ENCODE measurements at places on chromosomes 5 and 9. TPM values are rescaled to one million over a fixed set of nuclear protein-coding genes. Genes with fewer than 3 reads are reported as not detected.

Gene SOX30
- 0.57 TPM for total RNA-seq

Gene ZSWIM6
- total RNA-seq, result 4.3 TPM

Gene PCDHB14
- total RNA-seq, result not detected

Gene FRRS1L
- not detected for total RNA-seq

DNA sequence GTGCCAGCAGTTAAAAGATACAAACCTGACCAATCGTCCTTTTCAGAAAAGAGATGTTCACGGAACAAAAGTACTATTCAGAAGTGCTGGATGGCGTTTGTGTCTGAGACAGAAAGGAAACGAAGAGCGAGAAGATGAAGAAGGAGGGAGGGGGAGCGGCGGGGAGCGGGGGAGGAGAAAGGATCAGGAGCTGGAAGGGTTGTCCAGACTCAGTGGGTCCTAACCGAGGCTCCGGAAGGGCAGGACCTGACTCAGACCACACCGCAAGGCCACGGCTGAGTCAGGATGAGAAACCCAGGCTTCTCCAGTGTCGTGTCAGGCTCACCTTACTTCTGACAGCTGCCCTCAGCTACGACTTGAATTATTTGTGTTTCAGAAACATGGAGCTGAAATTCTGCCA lies 46.2 kb downstream of the PAX5 start:
- H3K27me3 ChIP-seq, result peaks cover 62% of the 10 kb centered on the region
- H3K27ac ChIP-seq, result no peak overlapping the region
- no peak overlapping the region for H3K4me3 ChIP-seq
- peak; percentile 15 for DNase-seq

DNA sequence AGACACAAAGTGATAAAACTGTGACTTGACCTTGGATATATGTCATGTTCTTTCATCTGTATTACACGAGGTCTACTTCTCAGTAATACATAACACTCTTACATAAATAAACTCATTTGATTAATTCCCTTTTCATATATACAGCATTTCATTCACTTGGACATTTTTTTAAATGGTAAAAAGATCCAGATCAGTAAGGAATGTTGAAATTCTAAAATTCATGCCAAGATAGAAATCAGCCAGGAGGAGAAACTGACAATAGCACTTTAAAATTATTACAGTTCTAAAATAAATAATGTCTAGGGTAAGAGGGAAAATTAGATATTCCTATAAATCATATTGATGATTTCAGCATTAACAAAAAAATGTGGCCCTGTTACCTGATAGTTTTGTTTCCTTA lies 46.2 kb upstream of the POU5F2 start:
- no peaks in the 10 kb centered on the region for H3K27me3 ChIP-seq
- no peak overlapping the region for H3K4me3 ChIP-seq
- peaks cover 6% of the 10 kb centered on the region for H3K36me3 ChIP-seq
- no peaks in the 10 kb centered on the region for H3K4me1 ChIP-seq

GRCh38 chr5:28788954-28789353 lies 1750.6 kb upstream of the CDH9 start:
- H3K4me3 ChIP-seq, result no peak overlapping the region
- H3K27me3 ChIP-seq, result no peaks in the 10 kb centered on the region

- DNase-seq, result no peak
- no peak overlapping the region for H3K27ac ChIP-seq
- H3K27me3 ChIP-seq, result peaks cover 40% of the 10 kb centered on the region
- peak overlapping the region; percentile 41 for H3K4me3 ChIP-seq
- H3K36me3 ChIP-seq, result no peaks in the 10 kb centered on the region
Observed at GRCh38 chr9:69325409-69326212, 596 bp downstream of the ENTREP1 start.

DNA sequence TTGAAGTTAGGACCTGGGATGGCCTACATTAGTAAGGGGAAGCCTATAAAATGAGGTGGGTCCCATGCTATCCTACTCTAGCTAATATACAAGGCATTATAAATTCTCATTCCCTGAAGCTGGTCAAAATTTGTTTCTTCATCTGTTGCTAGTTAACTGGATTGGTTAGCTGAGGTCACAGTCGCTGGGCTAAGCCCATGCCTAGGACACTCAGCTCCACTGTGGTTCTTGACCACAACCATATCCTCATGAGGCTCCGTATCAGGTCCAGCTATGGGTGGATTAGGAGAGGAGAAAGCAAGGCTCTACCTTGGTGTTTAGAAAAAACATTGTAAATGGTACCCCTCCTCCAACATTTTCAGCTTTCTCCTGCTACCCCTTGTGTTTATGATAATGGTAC lies 52.8 kb upstream of the RAI14 start:
- H3K27ac ChIP-seq, result no peak overlapping the region
- H3K4me1 ChIP-seq, result peaks cover 6% of the 10 kb centered on the region
- H3K4me3 ChIP-seq, result no peak overlapping the region

DNA sequence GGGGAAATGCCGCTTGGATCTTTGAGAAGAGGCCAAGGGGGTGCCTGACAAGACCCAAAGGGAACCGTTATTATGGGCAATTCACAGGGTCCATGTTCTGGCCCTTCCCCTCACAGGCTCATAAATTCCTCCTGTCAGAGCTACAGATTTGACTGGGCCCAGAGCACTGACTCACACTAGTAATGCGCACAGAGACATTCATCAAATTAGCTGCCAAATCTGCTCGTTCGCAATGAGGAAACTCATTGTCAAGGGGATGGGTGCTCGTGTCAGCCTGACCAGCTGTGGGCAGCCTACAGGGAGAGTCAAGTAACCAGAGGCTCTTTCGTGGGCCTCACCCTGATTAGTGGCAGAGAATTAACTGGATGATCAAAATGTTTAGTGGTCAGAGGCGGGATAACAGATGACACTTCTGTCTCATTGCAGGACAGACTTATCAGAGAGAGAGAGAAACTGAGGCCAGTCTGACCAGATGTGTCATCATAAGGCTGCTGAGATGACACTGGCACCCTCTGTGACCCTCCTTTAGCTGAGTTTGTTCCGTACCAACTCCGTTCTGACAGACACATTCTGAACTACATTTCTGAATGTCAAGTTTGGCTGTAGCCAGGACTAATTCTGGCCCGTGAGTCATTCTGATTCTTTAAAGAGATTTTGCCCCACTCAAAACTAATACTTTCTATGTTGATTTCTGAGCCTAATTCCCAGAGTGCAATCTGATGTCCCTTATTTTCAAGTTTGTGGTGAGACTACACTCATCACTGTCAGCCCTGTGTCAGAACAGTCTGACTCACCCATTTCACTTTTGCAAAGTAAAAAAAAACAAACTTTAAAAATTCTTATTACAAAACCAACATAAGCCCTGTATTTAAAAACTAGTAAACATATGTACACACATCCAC lies 377.1 kb downstream of the ACTL7B start:
- peaks cover 3% of the 10 kb centered on the region for H3K4me1 ChIP-seq
- DNase-seq, result peak; percentile 9
- no peaks in the 10 kb centered on the region for H3K36me3 ChIP-seq
- no peak overlapping the region for H3K27ac ChIP-seq
- no peaks in the 10 kb centered on the region for H3K27me3 ChIP-seq

- H3K36me3 ChIP-seq, result no peaks in the 10 kb centered on the region
- no peaks in the 10 kb centered on the region for H3K27me3 ChIP-seq
- no peak overlapping the region for H3K4me3 ChIP-seq
- H3K4me1 ChIP-seq, result peaks cover 13% of the 10 kb centered on the region
- no peak overlapping the region for H3K27ac ChIP-seq
Observed at GRCh38 chr9:121317737-121318630, 50.0 kb downstream of the GSN start.

DNA sequence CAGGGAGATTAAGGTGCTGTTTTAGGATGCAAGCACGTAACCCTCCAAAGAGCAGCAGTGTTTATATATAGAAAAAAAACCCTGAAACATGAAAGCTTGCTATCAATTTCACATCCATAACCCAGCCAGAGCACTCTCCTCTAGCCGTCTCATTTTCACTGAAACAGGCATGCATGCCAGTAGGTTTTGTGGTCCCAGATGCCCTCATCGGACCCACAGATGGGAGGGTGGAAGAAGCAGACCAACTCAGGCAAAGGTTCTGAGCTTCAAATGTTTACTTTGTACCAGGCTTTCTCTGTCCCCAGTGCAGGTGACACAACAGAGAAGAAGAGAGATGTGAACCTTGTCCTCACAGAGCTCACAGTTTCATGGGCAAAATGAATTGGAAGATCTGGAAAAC lies 127.4 kb upstream of the ATP10B start:
- H3K36me3 ChIP-seq, result no peaks in the 10 kb centered on the region
- no peak overlapping the region for H3K27ac ChIP-seq
- no peaks in the 10 kb centered on the region for H3K4me1 ChIP-seq
- peaks cover 2% of the 10 kb centered on the region for H3K27me3 ChIP-seq
- no peak for DNase-seq

DNA sequence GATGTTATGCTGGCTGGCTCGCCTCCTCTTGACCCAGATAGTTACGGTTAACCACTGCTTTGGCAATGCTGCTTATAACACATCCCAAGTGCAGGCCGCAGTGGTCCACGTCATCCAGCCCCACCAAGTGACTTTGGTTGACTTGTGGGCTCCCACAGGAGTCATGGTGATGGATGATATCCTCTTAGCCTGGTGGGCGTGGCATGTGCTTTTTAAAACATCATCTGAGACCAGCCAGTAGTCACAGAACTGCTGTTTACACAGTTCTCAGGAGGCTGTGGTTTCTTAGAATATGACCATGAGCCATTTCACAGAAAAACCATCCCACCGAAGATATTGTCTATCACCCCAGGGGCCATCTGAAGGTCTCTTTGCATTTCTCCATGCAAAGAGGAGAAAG lies 216.9 kb downstream of the SH3GL2 start:
- no peak overlapping the region for H3K27ac ChIP-seq
- H3K4me3 ChIP-seq, result no peak overlapping the region
- no peaks in the 10 kb centered on the region for H3K36me3 ChIP-seq
- DNase-seq, result no peak
- H3K4me1 ChIP-seq, result no peaks in the 10 kb centered on the region

- no peak overlapping the region for H3K4me3 ChIP-seq
- H3K36me3 ChIP-seq, result peaks cover 24% of the 10 kb centered on the region
- H3K27ac ChIP-seq, result no peak overlapping the region
- no peaks in the 10 kb centered on the region for H3K27me3 ChIP-seq
- peaks cover 45% of the 10 kb centered on the region for H3K4me1 ChIP-seq
Observed at GRCh38 chr5:35665096-35665495, 47.4 kb downstream of the SPEF2 start.

- H3K36me3 ChIP-seq, result no peaks in the 10 kb centered on the region
- peaks cover 16% of the 10 kb centered on the region for H3K27me3 ChIP-seq
- no peak for DNase-seq
- no peaks in the 10 kb centered on the region for H3K4me1 ChIP-seq
- no peak overlapping the region for H3K4me3 ChIP-seq
- H3K27ac ChIP-seq, result no peak overlapping the region
Observed at GRCh38 chr5:113170707-113171106, 194.1 kb downstream of the DCP2 start.

- no peak overlapping the region for H3K4me3 ChIP-seq
- no peaks in the 10 kb centered on the region for H3K4me1 ChIP-seq
- no peaks in the 10 kb centered on the region for H3K36me3 ChIP-seq
- H3K27me3 ChIP-seq, result peaks cover 7% of the 10 kb centered on the region
Observed at GRCh38 chr9:14515571-14516198, 177.5 kb downstream of the ZDHHC21 start.

GRCh38 chr9:79377339-79377855 lies 194.4 kb upstream of the TLE4 start:
- H3K4me1 ChIP-seq, result no peaks in the 10 kb centered on the region
- H3K36me3 ChIP-seq, result no peaks in the 10 kb centered on the region
- H3K4me3 ChIP-seq, result no peak overlapping the region
- no peak overlapping the region for H3K27ac ChIP-seq
- no peak for DNase-seq

DNA sequence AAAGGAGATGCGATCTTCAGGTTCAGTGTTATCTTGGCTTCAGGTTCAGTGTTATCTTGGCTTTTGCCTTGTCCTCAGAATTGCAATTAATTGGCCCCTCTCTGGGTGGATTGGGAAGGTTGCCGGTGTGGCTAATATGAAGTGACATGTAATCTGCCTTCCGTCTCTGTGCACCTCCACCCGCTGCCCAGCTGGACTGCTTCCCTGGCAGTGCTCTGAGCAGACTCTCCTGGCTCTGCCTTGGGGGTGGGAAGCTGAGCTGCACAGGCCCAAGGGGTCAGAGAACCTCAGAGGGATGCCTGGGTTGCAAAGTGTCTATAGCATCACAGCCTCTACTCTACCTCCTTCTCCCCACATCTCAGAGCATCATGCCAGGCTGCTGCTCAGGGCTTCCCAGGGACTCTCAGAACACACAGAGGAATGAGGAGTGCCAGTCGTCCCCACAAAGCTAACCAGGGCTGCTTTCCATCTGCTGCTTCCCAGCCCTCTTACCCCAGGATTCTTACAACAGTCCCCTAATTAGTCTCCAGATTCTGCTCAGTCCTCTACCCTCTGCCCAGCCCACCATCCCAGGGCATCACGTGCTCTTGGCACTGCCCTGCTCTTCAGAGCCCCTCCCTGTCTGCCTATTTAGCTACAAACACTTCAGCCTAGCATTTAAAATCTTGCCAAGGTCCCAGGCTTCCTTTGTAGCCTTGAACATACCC lies 54.4 kb upstream of the AFAP1L1 start:
- no peaks in the 10 kb centered on the region for H3K36me3 ChIP-seq
- H3K4me1 ChIP-seq, result peaks cover 2% of the 10 kb centered on the region
- no peak overlapping the region for H3K27ac ChIP-seq
- no peak for DNase-seq
- H3K4me3 ChIP-seq, result no peak overlapping the region

DNA sequence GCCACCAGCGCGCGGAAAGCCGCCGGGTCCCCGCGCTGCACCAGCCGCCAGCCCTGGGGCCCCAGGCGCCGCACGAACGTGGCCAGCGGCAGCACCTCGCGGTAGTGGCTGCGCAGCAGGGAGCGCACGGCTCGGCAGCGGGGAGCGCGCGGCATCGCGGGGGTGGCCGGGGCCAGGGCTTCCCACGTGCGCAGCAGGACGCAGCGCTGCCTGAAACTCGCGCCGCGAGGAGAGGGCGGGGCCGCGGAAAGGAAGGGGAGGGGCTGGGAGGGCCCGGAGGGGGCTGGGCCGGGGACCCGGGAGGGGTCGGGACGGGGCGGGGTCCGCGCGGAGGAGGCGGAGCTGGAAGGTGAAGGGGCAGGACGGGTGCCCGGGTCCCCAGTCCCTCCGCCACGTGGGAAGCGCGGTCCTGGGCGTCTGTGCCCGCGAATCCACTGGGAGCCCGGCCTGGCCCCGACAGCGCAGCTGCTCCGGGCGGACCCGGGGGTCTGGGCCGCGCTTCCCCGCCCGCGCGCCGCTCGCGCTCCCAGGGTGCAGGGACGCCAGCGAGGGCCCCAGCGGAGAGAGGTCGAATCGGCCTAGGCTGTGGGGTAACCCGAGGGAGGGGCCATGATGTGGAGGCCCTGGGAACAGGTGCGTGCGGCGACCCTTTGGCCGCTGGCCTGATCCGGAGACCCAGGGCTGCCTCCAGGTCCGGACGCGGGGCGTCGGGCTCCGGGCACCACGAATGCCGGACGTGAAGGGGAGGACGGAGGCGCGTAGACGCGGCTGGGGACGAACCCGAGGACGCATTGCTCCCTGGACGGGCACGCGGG lies at the start of gene TERT:
TSS of gene TERT (minus strand) at position 234 of the 815 bp plus-strand sequence. CDS start at position 155, 79 bp downstream.
- peaks cover 18% of the 10 kb centered on the region for H3K4me1 ChIP-seq
- H3K27ac ChIP-seq, result no peak within 1 kb of the TSS
- peaks cover 10% of the 10 kb centered on the region for H3K36me3 ChIP-seq
- peak within 1 kb of the TSS; percentile 58 for H3K4me3 ChIP-seq
- no peaks in the 10 kb centered on the region for H3K27me3 ChIP-seq
- peak; percentile 81 for DNase-seq

GRCh38 chr5:113224605-113225065 lies 210.2 kb downstream of the TSSK1B start:
- no peak overlapping the region for H3K4me3 ChIP-seq
- no peaks in the 10 kb centered on the region for H3K36me3 ChIP-seq
- H3K4me1 ChIP-seq, result no peaks in the 10 kb centered on the region
- no peak for DNase-seq

GRCh38 chr5:138647261-138647788 lies 72.1 kb upstream of the HSPA9 start:
- peaks cover 70% of the 10 kb centered on the region for H3K27me3 ChIP-seq
- H3K4me1 ChIP-seq, result peaks cover 3% of the 10 kb centered on the region
- H3K27ac ChIP-seq, result no peak overlapping the region
- DNase-seq, result no peak
- H3K36me3 ChIP-seq, result no peaks in the 10 kb centered on the region
